ENCODE measurements at places on chromosomes 1 and 21.

DNA sequence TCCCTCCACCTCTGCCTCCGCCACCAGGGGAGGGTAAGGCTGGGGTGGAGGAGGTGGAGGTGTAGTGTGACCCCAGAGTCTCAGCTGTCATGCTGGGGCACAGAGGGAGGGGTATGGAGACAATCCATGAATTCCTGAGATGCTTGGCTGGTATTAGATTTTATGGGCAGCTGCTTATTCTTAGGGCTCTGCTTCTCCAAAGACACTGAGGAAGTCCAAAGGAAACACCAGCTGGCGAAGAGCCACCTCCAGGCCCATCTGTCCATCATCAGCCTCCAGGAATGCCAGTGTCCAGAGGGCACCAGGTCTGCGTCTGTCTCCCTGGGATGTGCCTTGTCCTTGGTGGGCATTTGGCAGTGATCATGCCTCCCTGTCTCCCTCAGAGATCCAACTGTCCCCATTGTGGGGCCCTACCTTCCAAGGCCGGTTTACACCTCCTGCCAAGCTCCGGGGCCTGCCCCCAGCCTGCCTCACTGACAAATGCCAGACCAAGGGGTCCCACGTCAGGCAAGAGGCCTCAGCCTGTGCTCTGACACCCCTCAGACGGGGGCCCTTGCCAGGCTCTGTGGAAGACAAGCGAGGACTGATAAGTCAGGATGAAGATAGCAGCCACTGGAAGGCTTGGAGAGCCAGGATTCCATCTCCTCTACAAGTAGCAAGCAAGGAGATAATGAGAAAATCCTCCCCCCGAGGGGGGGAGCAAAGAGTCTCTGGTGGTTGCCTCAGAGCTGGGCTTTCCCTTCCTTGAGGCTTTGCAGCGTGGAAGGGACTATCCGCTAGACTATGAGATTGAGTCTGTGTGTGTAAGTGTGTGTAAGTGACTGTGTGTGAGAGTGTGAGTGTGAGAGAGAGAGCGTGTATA, 1.6 kb downstream of the TNNI1 start:
- peaks cover 5% of the 10 kb centered on the region for H3K4me1 ChIP-seq
- H3K27me3 ChIP-seq: peaks cover 19% of the 10 kb centered on the region
- H3K27ac ChIP-seq: no peak overlapping the region
- no peak overlapping the region for H3K4me3 ChIP-seq
- DNase-seq: no peak

- peaks cover 10% of the 10 kb centered on the region for H3K27me3 ChIP-seq
- H3K27ac ChIP-seq: no peak overlapping the region
- H3K36me3 ChIP-seq: no peaks in the 10 kb centered on the region
- no peak overlapping the region for H3K4me3 ChIP-seq
- H3K4me1 ChIP-seq: peaks cover 20% of the 10 kb centered on the region
Observed at GRCh38 chr1:223709598-223709997, 2.7 kb upstream of the CAPN2 start.

GRCh38 chr1:203628201-203629015, 1.8 kb downstream of the ATP2B4 start:
- DNase-seq: no peak
- H3K36me3 ChIP-seq: no peaks in the 10 kb centered on the region
- H3K4me3 ChIP-seq: peak overlapping the region; percentile 86
- peaks cover 54% of the 10 kb centered on the region for H3K4me1 ChIP-seq
- H3K27me3 ChIP-seq: no peaks in the 10 kb centered on the region

- peaks cover 5% of the 10 kb centered on the region for H3K27me3 ChIP-seq
- no peaks in the 10 kb centered on the region for H3K36me3 ChIP-seq
- no peak for DNase-seq
Observed at GRCh38 chr1:163535807-163536206, 214.1 kb downstream of the NUF2 start.

DNA sequence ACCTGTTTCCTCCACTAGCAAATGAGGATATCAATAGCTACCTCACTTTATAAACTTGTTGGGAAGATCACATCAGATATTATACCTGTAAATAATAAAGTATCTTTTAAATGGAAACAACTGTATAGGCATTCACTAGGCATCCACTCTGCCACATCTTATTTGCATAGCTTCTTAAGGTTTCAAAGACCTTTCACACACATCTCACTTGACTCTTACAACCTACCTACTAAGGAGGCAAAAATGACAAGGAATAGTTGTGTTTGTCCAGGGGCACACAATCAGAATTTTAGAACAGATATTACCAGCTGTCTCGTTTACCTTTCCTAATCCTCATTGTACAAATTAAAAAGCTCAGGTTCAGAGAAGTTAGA, 51.5 kb downstream of the VANGL2 start:
- peak overlapping the region; percentile 90 for H3K27ac ChIP-seq
- H3K4me1 ChIP-seq: peaks cover 77% of the 10 kb centered on the region
- no peaks in the 10 kb centered on the region for H3K27me3 ChIP-seq
- DNase-seq: no peak
- H3K36me3 ChIP-seq: peaks cover 7% of the 10 kb centered on the region

DNA sequence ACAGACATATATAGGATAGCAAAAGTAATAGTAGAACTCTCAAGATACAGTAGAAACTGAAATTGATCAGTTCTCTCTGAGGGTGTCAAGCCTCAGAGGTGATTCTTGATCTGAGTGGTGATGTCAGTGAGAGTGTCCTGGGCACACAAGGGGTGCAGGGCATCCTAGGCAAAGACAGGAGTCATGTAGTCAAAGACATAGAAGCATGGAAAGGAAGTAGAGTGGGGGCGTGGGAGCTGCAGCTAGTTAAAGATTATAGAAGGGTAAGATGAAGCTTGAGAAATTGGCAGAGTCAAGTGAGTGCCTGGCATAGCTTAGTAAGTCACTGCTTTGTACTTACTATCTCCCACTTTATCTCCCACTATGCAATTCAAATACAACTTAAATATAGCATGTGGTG, 22.8 kb downstream of the CDC7 start:
- peaks cover 3% of the 10 kb centered on the region for H3K4me1 ChIP-seq
- H3K36me3 ChIP-seq: peaks cover 4% of the 10 kb centered on the region
- no peak overlapping the region for H3K4me3 ChIP-seq
- no peak for DNase-seq
- H3K27me3 ChIP-seq: no peaks in the 10 kb centered on the region

- no peaks in the 10 kb centered on the region for H3K36me3 ChIP-seq
- H3K4me3 ChIP-seq: no peak overlapping the region
- H3K27ac ChIP-seq: no peak overlapping the region
- no peaks in the 10 kb centered on the region for H3K4me1 ChIP-seq
Observed at GRCh38 chr1:14142397-14143100, 442.6 kb downstream of the PRDM2 start.

GRCh38 chr1:173038875-173039554, 11.7 kb downstream of the TNFSF18 start:
- H3K36me3 ChIP-seq: no peaks in the 10 kb centered on the region
- H3K4me3 ChIP-seq: no peak overlapping the region
- no peak overlapping the region for H3K27ac ChIP-seq
- H3K4me1 ChIP-seq: peaks cover 29% of the 10 kb centered on the region
- DNase-seq: no peak

GRCh38 chr21:44533891-44534627, 5.9 kb downstream of the KRTAP10-1 start:
- H3K4me3 ChIP-seq: no peak overlapping the region
- no peaks in the 10 kb centered on the region for H3K4me1 ChIP-seq
- H3K36me3 ChIP-seq: no peaks in the 10 kb centered on the region
- no peak for DNase-seq
- H3K27me3 ChIP-seq: peaks cover 20% of the 10 kb centered on the region

GRCh38 chr1:85275701-85276214, 674 bp downstream of the BCL10 start:
- peak overlapping the region; percentile 98 for H3K27ac ChIP-seq
- peaks cover 30% of the 10 kb centered on the region for H3K36me3 ChIP-seq
- peak; percentile 39 for DNase-seq
- no peaks in the 10 kb centered on the region for H3K27me3 ChIP-seq
- H3K4me3 ChIP-seq: peak overlapping the region; percentile 95

DNA sequence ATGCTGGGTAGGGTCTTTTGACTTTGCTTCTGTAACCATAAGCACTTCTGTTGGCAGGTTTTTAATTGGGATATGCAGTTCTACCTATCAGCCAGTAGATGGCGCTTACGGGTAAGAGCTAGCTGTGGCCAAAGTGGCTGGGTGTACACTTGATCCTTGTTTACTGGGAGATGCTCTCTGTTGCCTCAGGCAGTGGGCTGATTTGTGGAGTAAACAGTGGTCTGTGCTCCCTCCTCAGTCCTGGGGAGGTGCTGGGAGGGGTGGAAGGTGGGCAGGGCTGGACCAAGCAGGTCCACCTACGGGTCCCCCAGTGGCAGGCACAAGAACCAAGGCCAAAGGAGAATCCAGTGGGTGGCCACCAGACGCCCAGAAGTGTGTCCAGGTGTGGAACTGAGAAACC, 43.4 kb downstream of the RALGPS2 start:
- no peak for DNase-seq
- H3K4me1 ChIP-seq: peaks cover 28% of the 10 kb centered on the region
- peak overlapping the region; percentile 66 for H3K27ac ChIP-seq

GRCh38 chr1:79982211-79982610, 975.7 kb upstream of the ADGRL4 start:
- no peaks in the 10 kb centered on the region for H3K4me1 ChIP-seq
- no peak overlapping the region for H3K4me3 ChIP-seq
- DNase-seq: no peak
- no peaks in the 10 kb centered on the region for H3K36me3 ChIP-seq

DNA sequence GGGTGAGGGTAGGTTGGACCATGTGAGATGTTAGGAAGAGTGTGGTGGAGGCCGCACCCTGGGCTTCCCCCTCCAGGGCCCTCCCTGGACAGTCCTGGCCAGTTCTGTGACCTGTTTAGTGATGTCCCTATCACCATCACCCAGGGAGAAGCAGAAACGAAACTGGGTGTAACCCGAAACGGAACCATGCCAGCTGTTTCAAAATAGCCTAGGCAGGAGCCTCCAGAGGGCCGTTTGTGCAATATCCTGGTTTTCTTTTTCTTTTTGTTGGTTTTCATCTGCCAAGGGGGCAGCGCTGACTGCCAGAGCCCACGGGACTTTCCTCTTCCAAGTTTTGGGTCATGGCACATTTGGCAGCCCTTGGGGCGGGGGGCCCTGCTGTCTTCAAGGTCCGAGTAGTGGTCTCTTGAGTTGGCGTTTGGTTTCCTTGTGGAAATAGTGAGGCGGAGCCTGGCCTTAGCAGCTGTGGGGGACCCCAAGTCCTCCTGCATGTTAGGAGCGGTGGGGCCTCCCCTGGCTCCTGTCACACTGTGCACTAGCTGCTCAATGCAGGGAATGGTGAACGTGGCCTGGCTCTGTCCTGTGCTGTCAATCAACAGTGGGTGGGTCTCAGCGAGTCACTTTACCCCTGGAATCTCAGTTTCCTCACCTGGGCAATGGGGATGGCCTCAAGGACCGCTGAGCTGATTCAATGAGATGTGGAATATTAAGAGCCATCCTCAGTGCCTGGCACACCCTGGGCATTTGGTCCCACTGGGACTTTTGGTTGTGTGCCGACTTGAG, 90.7 kb downstream of the ARHGEF10L start:
- H3K36me3 ChIP-seq: no peaks in the 10 kb centered on the region
- no peak for DNase-seq
- H3K4me1 ChIP-seq: peaks cover 9% of the 10 kb centered on the region
- H3K27ac ChIP-seq: no peak overlapping the region
- no peaks in the 10 kb centered on the region for H3K27me3 ChIP-seq

DNA sequence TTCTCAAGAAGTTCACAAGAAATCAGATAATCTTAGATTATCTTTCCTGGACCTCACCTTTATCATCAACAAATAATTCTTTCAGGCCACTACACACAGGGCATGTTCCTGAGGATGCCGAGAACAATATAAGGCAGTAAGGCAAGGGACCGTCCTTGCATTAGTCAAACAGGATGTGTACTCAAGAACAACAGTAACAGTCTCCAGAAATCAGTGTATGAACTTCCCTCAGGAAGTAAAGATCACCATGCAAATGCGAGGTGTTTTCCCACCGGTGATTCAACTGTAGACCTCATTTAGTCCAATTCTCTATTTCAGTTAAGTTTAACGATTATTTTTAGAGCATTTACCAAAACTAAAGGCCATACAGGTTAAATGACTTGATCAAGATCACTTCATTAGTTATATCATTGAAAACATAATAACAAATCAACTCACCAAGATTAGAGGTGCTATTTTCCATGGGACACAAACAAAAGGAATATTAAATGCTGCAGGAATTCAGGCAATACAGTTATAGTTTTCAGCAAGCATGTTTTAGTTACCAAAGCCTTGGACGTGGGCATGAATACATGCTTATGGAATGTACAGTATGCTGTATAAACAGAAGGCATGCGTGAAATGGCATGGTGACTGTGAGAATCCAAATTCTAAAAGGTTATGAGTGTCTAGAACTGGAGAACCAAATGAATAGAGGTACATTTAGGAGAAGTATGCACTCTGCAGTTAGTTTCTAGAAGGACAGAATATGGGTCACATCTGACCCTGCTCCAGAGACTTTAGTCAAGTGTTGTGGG, 145.2 kb downstream of the TNR start:
- H3K4me3 ChIP-seq: peak overlapping the region; percentile 77
- peaks cover 48% of the 10 kb centered on the region for H3K4me1 ChIP-seq
- peak overlapping the region; percentile 62 for H3K27ac ChIP-seq
- peak; percentile 34 for DNase-seq

DNA sequence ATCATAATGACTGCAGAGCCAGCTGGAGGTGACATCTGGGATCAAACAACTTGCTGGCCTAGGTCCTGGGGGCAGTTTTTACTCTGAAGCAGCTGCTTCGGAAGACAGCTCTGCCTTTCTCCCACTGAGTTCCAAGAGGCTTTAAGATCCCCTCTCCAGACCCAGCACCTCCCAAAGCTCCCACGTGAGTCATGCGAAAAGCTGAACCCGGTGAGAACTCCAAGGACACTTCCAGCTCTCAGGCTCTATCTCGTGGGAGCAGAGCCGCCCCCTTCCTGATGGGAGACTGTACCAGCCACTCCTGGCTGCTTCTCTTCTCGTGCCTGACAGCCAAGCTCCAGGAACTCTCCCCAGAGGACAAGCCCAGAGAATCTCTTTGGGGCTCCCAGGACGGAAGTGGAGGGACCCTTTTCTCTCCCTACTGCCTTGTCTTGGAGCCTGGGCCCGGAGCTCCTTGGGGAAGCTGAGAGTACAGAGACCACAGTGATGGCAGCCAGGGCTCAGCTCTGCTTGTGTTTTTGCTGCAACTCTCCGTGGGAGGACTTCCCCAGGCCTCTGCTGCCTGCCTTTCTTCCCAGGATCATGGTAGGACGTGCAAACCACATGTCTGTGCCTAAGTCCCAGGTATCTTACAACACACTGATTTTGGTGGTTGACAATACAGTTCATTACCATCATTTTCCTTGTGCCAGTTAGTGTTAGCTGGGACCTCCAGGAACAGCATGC, 40.6 kb downstream of the STUM start:
- no peak overlapping the region for H3K27ac ChIP-seq
- H3K4me3 ChIP-seq: no peak overlapping the region
- H3K4me1 ChIP-seq: no peaks in the 10 kb centered on the region
- DNase-seq: no peak

DNA sequence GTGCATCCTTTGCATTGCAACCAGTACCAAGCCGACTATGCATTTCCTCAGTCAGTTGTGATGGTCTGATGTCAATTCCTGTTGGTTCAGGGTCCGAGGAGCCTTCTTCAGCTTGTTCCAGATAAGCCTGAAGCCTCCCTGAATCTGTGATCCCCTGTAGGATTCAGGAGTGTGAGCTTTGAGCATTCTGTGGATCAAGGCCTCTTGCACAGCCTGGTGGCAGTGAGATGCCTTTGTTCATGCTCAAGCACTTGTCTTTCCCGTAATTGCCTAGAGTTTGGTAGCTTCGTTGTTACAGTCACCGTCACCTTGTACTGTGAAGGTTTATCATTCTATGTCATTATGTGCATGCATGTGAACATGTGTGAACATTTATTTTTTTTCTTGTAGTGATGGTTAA, 103.5 kb downstream of the PBX1 start:
- no peaks in the 10 kb centered on the region for H3K36me3 ChIP-seq
- peaks cover 6% of the 10 kb centered on the region for H3K4me1 ChIP-seq
- no peaks in the 10 kb centered on the region for H3K27me3 ChIP-seq
- H3K4me3 ChIP-seq: no peak overlapping the region
- no peak overlapping the region for H3K27ac ChIP-seq
- DNase-seq: no peak

Measured in stimulated activated naive B cell treated with anti-CD40 and anti-IgM and Interleukin-4, amounts not matched to agents 10 μg/mL and 1 μg/mL and 100 μg/mL, for 72 hours (primary cell).